CD4-positive, alpha-beta T cell treated with Interleukin-4 for 4 hours (primary cell): ENCODE measurements at places on chromosomes 5 and 9.

- DNase-seq, result no peak
These were observed 62.5 kb downstream of the AMBP start for GRCh38 chr9:114015607-114016006.

- no peak for DNase-seq
These were observed 103.6 kb upstream of the SSBP2 start for GRCh38 chr5:81854485-81854884.

- no peak for DNase-seq
These were observed 29.7 kb upstream of the CDK5RAP2 start for GRCh38 chr9:120609636-120610035.

DNA sequence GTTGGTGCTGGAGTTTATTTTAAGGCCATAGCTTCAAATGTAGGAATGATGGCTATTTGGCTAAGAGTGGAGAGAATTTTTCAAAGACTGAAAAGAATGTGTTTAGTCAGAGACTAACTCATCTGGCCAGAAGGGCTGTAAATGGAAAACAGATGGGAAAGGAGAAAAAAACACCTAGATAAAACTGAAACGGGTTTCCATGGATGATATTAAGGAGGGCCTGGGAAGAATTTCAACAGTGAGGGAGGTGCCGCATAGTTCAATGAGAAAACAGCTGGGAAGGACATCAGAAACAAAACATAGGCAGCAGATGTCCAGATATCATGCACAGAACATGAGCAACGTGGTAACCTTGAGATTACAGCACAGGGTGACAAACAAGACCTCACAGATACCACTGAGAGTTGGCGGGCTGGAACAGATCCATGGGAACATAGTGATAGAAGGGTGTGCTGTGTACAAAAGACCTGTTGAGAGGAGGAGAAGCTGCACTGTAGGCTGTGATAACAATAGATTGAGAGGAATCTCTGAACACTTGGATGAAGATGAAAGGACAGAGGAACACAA, 31.2 kb upstream of the RAD23B start:
- no peak for DNase-seq

GRCh38 chr9:120286530-120286929, 293.4 kb downstream of the CDK5RAP2 start:
- no peak for DNase-seq

- DNase-seq, result no peak
These were observed 37.4 kb upstream of the GRAMD2B start for GRCh38 chr5:126385524-126386502.
